ENCODE measurements at places on chromosomes 3 and 15.
A peak's percentile ranks its signal among the peaks of the same experiment; 100 is the strongest.

DNA sequence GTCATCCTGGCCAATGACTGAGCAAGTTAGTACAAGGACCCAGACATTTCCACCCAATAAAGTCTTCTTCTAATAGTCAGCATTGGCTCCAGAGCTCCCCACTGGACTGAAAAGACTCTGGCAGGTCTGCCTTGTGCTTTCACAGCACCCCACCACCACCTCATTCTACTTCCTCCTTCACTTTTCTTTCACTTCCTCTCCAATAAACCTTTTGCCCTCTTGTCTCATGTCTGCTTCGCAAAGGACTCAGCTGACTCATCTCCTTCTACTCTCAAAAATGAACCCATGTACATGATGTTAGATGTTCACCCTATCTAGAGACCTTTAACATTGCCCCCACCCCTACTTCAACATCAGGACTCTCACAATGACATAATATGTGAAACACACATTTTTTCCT lies 181.0 kb upstream of the PPP2R3A start:
- DNase-seq = no peak

GRCh38 chr3:194508491-194509453 lies 22.0 kb upstream of the ATP13A3 start:
- DNase-seq = no peak

DNA sequence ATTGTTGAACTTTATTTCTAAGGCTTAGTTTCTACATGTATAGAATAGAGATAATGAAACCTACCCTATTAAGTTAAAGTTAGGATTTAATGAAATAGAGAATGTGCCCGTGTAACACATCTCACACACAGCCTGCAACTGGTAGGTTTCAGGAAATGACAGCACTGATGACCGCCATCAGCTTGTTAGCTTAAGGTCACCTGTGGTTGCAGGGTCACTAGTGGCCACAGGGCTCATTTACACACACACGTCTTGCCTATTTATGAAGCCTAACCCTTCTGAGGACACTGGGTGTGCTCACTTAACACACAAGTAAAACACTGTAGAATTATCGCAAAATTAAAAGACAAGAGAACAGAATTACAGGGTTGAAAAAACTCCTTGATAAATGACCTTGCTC lies 20.1 kb downstream of the CHRM5 start:
- no peak for DNase-seq

DNA sequence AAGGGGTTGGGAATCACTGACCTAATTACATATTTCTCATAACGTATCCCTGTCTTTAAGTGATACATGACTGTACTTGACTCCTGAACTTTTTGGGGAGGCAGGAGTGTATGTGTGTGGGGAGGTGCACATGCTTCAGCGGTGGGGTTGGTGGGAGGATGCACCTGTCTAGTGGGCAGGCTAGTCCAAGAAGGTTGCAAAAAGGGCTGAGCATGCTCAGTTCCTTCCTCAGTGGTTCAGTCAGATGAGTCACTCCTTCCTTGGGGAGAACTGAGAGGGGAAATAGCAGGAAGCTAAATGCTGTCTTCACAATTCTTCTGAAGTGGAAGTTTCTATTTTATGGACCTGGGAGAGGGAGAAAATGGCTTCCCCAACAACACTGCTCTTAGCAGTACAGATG lies 24.6 kb upstream of the AP4E1 start:
- DNase-seq = peak; percentile 42

GRCh38 chr3:64422932-64423331 lies 197.7 kb upstream of the PRICKLE2 start:
- DNase-seq = no peak

GRCh38 chr3:164174059-164174458 lies 904.2 kb downstream of the SI start:
- no peak for DNase-seq

DNA sequence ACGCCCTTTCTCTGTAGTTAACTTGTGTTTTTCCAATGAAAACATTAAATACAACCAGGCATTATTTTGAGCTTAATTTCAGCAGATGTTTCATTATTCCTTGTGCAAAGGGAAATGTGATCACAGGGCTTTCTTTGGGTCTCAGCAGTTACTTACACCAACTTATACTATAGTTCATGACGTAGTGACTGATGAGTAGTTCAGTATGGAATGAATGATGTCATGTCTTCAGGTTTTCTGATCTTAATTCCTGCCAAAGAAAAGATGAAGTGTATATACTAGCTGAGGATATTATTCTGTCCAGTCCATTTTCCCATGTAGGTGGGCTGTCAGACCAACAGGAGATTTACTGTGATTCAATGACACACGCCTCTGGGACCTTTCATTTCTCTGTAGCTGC lies 61.3 kb downstream of the MYRIP start:
- no peak for DNase-seq

DNA sequence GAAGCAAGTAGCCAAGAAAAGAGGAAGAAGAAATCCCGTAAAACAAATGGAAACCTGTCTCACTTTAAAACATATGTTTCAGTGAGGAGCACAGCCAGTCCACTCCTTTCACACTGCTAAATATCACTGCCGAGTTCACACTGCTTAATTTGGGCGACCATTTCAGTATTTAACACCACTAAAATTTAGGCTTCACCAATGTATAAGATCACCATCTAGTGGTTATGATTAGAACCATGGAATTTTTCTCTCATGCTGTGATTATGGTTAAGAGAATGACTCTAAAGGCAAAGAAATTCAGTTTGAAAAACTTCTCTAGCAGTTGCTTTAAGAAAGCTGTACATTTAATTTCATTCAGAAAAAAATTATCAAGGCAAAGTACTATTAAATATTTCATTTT lies 16.6 kb downstream of the SLC4A7 start:
- DNase-seq = peak; percentile 17

GRCh38 chr3:9704347-9705322 lies 1.0 kb downstream of the CPNE9 start:
- no peak for DNase-seq

GRCh38 chr3:38805765-38806386 lies 10.1 kb downstream of the SCN10A start:
- DNase-seq = peak; percentile 29

- DNase-seq = no peak
Observed at GRCh38 chr15:85499371-85499887, 119.0 kb downstream of the AKAP13 start.

DNA sequence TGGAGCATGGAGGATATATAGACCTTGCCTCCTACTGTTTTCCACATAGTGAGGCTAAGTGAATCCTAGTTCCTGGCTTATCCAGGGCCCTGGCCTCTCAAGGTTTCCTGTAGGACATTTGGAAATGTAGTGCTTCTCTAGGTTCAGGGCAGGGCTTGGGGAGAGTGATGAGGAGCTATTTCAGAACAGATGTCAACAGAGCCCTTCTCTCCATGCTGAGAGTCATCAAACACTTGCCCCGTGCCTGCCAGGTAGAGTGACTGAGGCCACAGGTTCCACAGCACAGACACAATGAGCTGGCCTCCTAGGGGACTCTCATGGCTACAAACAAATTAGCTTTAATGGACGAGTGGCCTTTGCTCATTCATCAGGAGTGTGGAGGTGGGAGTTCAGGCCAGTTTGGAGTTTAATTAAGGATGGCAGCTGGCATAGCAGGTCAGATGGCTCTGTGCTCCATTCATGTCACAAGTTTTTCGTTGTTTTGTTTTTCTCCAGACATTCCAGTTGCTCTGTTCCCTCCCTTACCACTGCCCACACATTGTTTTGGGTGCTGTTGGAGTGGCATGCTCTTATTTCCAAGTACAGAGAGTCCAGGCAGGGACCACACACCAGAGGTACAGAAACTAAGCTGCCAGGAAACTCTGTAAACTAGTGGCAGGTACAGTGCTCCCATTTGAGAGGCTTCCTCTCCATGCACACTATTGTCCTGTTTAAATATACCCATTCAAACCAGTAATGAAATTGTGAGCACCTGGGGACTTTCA lies 189.8 kb downstream of the RYR3 start:
- DNase-seq = no peak

DNA sequence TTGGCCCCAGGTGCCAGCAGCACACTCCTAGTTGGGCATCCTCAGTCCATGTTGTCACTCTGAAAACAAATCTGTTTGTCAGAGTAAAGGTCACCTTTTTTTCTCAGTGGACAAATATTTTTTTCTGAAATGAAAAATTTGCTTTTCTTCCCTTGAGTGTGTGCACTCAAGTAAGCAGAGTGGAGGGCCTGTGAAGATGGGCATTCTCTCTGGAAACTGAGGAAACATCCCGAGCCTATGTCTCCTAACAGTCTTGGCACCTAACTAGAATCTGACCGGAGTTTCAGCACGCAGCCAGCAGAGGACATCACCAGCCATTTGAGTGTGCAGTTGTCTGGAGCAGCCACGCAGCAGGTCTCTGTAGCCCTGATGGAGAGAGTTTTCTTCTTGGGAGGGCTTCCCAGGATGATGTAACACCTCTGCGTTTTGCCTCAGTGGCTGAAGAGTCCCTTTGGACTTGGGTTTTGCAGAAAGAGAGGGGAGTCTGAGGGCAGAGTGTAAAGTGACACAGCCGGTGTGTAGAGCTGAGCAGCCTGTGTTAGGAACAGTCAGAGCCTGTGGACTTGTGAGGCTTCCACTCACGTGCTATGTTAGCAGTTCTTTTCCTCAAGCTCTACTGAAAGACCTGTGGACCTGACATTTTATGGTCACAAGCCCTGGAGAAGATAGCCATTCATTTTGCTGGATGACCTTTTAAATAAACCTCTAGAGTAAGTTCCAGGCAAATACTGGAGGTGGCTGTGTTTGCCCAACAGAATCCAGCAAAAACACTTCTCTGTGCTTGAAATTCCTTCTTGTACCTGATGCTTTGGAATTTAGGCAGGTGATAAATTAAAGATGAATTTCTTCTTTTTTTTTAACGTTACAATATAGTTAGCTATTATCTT lies 51.6 kb downstream of the ABHD2 start:
- no peak for DNase-seq

- DNase-seq = no peak
Observed at GRCh38 chr3:128052595-128053351, 536 bp downstream of the SEC61A1 start.

DNA sequence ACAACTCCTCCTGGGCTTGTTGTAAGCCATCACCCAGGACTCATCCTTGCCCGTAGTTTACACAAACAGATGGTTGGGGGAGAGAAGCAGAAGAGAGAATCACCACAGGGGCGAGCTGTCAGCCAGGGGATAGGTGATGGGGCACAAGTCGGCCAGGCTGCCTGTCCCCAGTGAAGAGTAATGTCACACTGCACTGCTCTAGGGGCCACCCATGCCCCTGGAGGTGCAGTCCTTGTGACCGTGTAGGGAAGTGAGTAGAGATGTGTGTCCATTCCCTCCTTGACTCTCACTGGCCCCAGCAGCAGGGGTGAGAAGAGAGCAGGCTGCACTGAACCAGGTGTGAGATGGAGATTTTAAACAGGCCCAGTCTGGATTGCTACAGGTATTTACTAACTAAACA lies 17.1 kb upstream of the PRSS50 start:
- DNase-seq = no peak

- DNase-seq = no peak
Observed at GRCh38 chr3:189286188-189286587, 114.4 kb downstream of the TPRG1 start.

DNA sequence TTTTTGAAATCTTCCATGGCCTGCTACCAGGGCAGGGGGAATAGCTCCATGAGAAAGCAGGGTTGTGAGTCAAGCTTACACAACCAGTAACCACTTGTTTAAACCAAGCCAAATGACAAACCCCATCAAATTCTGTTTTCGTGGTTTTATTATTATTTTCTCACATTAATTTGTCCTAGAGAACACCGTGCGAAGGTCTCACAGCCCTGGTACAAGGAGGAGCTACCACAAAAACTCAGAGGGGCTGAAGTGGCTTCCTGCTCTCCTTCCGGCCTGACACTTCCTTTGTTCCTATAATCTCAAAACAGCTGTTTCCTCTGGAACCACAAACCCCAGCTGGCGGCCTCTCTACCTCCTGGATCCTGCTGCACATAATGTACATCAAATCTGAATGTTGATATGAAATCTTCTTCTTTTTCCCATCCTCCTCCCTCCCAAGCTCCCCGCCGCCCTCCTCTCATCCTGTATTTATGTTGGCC lies 375.9 kb downstream of the MCTP2 start:
- DNase-seq = peak; percentile 14

GRCh38 chr15:89335298-89336041 lies 846 bp upstream of the POLG start:
- DNase-seq = no peak

GRCh38 chr3:27325419-27325818 lies 43.8 kb downstream of the NEK10 start:
- no peak for DNase-seq

- DNase-seq = no peak
Observed at GRCh38 chr3:165502707-165503106, 306.5 kb upstream of the SLITRK3 start.

DNA sequence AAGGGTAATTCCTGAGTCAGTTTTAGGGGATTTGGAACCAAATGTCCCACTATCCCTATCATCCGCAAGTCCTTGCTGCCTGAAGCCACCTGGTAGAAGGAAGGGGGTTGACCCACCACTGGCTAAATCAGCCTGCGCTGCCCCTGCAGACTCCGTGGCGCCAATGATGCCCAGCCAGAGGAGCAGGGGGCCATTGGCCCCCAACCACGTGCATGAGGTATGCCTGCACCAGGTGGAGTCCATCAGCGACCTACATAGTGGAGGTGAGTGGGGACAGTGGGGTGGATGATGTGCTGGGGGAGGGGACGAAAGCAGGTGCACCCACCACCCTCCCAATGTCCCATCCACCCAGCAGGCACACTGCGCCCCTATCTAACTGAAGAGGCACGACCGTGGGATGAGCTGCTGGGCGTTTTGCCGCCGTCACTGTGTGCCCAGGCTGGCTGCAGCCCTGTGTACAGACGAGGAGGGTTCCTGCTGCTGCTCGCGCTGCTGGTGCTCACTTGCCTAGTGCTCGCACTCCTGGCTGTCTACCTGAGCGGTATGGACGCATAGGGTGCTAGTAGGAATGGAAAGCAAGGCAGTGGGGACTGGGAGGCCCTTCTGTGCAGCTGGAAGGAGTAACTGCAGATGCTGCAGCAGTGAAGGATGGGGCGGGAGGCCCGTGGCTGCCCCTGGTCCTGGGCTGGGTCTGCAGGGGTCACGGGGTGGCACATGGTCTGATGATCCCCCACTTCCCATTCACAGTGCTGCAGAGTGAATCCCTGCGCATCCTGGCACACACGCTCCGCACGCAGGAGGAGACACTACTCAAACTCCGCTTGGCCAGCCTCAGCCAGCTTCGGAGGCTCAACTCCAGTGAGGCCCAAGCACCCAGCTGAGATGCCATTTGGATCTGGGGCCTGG lies 5.7 kb downstream of the IFRD2 start:
- no peak for DNase-seq

- DNase-seq = no peak
Observed at GRCh38 chr3:10223676-10224639, 24.3 kb upstream of the TATDN2 start.

- no peak for DNase-seq
Observed at GRCh38 chr3:22269831-22270230, 518.8 kb upstream of the ZNF385D start.

DNA sequence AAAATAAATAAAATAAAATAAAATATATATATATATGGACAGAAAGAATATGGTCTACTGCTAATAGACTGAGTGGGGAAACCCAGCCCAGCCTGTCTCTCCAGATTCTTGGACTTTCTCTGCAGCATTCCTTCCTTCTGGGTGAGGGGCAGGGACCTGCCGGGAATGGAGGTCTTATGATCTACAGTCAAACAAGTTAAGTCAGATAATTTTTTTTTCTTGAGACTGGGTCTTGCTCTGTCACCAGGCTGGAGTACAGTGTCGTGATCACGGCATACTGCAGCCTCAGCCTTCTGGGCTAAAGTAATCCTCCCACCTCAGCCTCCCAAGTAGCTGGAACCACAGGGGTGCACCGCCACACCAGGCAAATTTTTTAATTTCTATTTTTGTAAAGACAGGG lies 33.5 kb upstream of the ZNF774 start:
- no peak for DNase-seq

- DNase-seq = no peak
Observed at GRCh38 chr3:6079011-6079410, 781.9 kb upstream of the GRM7 start.

GRCh38 chr15:55770261-55770660 lies 27.3 kb upstream of the PRTG start:
- no peak for DNase-seq

All from H4 (cell line).